Activated T-helper 1 cell treated with anti-CD3 and anti-CD28 coated beads, Interleukin-2, amount 50 U/mL, for 16 hours (primary cell): ENCODE measurements at places on chromosomes 4 and X.

DNA sequence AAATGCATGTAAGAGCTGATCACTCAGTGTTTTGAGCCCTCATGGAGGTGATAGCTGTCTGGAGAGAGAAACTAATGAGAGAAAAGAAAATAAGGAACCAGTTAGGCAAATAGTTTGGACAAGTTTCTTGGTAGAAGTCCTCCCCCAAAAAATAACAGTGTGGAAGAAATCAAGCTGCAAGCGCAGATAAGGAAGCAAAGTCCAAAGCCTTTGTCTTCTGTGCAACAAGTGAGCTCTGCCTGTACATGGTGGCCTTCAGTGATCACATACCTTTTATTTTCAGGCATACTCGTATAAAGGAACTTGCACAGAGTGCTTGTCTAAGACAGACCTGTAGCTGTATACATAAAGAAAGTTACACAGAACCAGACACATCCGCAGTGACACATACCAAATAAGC, 2.5 kb upstream of the UGT2A3 start:
- no peak for DNase-seq

DNA sequence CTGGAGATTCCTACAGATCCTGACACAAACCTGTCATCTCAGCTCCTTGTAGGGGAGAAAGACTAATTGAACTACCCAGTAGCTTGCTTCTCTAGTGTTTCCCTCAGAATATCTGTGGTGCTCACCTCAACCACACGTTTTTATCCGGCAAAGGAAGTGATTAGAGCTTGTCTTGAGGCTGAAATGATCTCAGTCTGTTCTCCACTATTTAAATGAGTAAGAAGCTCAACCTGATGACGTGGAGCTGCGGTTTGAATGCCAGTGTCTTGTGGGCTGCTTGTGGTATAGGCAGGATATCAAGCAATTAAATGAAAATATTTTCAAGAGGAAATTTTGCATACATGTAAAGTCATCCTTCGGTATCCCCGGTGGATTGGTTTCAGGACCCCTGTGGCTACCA, 270.2 kb downstream of the TLL1 start:
- DNase-seq = no peak

DNA sequence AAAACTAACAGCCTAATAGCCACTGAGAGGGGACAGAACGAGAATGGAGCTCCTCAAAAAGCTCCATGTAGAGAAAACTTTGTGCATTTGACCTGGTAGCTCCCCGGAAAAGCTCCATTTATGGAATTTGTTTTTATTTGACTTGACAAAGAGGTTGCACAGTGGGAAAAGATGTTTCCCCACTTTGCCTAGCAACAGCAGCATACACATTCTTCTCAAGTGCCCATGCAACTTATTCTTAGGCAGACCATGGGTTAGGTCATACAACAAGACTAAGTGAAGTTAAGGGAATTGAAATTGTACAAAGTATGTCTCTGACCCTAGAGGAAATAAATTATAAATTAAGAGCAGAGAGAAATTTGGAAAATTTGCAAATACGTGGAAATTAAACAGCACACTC, 949.6 kb upstream of the PRKX start:
- DNase-seq = no peak

DNA sequence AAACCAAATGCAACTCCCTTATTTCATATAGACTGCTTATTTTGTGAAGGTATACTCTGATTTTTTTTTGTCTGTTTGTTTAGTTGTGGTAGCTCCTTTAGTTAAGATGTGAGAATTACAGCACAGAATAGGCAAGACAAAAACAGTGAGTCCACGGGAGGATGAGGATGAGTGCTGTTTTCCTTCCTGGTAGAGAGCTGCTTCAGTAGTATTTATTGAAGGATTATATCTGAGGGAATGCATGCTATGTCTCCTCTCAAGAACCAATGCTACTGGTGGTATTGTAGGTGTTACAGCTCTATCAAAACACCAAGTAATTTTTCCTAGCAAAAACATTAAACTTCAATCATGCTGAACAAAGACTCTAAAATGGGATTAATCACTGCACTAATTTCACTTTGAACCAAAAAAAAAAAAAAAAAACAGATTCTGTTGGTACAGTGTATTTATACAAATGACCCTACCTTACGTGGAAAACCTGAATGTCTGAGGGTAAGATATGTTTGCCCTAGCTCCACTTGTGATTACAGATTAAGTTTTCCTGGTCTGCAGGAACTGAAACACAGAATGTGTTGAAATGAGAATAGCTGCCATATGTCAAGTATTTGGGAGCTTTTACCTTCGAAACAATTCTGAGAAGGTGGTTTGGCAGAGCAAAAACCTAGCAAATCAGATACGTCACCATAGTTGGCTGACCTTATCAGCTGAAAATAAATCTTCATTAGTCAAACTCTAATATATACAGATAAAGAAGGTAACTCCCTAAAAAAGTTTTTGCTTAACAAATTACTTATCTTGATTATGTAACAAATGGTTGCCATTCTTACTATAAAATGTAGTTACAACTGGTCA, 40.3 kb downstream of the PPP3CA start:
- DNase-seq = no peak

DNA sequence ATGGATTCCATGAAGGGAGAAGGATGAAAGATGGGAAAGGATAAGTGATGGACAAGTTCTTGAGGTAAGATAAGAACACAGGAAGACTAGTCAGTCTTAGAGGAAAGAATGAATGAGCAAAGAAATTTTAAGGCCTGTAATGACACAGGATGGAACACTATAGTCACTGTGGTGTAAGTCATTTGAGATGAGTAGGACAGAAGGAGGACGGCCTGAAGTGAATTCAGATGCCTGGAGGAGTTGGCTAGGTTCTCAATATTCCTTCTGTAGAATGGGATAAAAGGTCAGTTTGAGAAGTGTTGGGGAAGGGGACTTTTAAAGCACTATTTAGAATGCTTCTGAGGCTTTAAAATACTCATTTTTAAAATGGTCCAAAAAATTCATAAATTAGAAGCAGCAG, 3.9 kb downstream of the MSMO1 start:
- DNase-seq = no peak

GRCh38 chrX:46841346-46841745, 4.5 kb downstream of the RP2 start:
- no peak for DNase-seq

DNA sequence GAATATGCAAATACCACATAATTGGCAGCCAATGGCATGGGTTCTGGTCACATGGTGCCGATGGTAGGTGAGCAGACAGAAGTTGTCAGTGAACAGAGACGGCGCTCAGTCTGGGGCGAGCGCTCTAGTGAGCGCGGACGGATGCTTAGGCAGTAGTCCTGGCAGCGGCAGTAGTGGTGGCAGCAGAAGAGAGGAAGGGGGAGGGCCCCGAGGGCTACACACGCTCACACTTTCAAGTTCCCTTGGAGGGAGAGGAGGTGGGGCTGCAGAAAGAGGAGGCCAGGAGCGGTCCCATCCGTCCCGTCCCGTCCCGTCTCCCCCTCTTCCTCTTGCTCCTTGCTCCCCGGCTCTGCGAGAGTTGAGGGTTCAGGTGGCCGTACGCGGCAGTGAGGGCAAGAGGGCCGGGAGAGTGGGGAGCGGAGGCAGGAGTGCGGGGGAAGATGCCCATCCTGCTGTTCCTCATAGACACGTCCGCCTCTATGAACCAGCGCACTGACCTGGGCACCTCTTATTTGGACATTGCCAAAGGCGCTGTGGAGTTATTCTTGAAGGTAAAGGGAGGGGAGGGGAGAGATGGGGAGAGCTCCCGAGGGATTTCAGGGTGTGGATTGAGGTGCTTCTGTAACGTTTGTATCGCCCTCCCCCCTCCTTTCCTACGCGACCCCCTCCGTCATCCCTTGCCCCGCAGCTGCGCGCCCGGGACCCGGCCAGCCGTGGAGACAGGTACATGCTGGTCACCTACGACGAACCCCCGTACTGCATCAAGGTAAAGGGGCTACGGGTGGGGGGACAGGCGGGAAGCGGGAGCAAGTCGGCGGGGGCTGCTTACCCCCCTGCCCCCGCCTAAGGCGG, at the start of gene INTS6L:
TSS of gene INTS6L (plus strand) at position 108 of the 852 bp plus-strand sequence. CDS start at position 441, 333 bp downstream.
- peak; percentile 70 for DNase-seq

GRCh38 chr4:2008671-2008920, 178 bp downstream of the NELFA start:
- no peak for DNase-seq
